ENCODE measurements at places on chromosomes 2 and 18.

DNA sequence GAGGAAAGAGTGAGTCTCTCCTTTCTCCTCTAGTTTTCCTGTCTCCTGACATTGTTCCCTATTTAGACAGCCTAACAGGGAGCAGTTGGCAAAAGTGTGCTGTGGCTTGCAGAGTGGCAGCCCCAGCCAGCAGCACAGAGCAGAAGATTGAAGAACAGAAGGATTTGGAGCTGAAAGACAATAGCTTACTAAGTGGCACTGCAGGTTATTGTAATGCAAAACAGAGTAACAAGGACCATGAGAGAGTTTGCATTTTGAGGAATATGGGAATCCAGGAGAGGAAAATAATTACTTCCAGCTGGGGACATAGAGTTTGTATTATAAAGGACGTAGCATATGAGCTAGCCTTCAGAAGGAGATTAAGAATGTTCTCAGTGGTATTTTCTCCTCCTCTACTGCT is 342.4 kb downstream of the AKAIN1 start:
- DNase-seq, result no peak

DNA sequence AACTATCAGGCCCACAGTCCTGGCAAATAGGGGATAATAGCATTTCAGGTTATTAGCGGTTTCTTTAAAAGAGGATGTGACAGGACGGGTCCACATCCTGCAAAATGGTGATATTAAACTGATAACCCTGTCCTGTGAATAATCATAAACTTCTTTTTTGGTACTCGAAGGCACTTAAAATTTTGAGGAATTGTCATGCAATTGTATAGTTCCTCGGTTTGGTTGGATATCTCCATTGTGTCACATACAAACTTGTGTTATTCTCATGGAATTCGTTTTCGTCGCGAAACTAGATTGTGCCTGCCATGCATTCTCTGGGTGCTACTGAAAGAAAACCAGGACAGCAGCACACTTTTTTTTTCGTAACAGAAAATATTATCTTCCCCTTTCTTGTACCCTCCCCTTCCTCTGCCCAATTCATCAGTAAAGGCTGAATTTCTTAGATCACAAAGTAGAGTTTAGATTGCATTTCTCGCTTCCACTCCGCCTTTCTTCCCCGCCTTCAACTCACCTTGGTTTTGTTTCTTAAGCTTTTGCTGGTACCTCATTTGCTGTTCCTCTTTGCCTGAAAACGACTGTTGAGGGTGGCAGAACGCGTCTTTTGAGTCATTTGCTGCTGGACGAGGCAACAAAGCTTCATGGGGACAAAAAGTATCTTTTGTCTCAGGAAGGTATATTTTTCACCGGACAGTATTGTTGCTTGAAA is 1.3 kb downstream of the CERS6 start:
- no peak for DNase-seq

DNA sequence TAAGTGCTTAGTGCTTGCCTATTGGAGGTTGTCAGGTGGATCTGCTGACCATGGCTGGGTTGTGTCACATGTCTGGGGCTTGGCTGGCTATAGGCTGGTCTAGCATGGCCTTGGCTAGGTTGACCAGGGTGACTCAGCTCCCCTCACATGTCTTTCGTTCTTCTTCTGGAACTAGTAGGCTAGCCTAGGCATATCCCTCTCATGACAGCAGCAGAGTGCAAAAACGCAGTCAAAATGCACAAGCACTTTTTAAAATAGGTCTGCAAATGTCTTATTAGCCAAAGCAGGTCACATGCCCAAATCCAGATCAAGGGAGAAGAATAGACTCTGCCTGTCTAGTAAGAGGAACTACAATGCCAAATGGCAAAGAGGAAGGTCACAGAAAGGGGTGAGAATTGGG is 179.7 kb upstream of the ACVR2A start:
- DNase-seq, result no peak

- DNase-seq, result no peak
Measured at GRCh38 chr2:197197895-197198311, 112.7 kb downstream of the ANKRD44 start.

DNA sequence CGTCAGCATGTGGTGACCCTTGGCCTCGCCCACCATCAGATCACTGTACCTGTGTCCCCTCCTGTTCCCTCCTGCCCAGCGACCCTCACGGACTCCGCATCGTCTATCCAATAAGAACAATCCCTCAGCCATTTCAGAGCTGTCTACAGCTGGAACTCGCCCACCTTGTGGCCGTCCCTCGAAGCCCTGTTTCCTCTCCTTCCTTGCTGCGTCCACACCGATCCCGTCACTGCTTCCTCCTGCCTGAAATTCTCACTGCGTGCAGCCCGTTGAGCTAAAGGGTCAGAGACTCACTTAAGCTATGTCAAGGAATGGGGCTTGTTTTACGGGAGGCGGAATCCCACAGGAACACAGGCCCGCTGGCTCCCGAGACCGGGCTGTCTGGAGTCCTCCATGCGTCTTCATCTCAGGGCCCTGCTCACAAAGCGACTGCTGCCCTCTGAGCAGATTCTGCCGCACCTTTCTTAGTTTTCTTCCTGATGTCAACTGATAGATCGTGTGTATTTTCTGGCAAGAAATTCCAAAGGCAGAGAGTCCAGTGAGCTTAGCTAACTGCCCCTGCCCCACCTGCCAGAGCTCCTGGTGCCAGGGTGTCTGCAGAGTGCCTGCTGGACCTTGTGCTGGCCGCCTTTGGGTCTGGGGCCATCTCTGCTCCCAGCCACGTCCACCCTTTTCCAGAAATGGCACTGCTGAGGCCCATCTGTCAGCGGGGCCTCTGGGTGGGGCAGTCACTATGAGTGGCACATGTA is 35.3 kb downstream of the KLHL29 start:
- DNase-seq, result no peak

DNA sequence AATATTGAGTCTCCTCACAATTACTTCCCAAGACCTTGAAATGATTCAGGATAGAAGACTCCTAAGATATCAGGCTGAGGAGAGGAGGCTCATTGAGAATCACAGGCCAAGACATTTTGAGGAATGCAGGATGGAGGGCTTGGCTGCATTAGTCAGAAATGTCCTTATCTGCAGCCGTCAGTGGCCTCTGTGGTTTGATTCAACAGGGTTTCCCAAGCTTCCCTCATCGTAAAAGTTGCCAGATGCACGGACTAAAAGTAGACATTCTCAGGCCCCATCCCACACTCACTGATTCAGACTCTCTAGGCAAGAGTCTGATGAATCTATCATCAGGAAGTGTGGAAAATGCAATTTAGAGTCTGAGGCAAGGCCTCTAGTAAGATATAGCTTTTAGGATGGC is 34.0 kb upstream of the TMEM178A start:
- DNase-seq, result no peak

DNA sequence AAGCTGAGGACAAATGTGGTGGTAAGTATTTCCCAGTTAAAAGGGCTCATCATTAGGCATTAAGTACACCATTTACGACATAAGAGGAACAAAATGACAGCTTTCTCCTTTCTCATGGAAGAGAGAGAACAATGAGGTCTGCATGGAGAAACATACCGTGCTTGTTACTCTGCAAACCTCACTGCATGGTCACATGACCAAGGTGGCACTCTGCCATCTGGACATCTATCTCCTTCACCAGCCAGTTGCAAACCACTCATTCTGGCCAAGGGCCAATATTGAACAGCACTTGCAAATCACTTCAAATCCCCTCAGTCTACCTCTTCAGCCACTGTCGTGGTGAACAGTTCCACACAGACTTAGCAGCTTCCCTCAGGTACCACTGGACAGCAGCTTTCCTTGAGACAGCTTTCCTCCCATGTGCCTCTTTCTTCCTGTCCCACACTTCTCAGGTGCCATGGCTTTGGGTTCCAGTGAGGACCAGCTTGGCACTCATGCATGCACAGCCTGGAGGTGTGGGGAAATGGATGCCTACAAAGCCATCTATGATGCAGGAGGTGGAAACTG is 29.5 kb upstream of the DPP4 start:
- no peak for DNase-seq

- DNase-seq, result no peak
Measured at GRCh38 chr2:38654528-38655381, 11.2 kb upstream of the GALM start.

DNA sequence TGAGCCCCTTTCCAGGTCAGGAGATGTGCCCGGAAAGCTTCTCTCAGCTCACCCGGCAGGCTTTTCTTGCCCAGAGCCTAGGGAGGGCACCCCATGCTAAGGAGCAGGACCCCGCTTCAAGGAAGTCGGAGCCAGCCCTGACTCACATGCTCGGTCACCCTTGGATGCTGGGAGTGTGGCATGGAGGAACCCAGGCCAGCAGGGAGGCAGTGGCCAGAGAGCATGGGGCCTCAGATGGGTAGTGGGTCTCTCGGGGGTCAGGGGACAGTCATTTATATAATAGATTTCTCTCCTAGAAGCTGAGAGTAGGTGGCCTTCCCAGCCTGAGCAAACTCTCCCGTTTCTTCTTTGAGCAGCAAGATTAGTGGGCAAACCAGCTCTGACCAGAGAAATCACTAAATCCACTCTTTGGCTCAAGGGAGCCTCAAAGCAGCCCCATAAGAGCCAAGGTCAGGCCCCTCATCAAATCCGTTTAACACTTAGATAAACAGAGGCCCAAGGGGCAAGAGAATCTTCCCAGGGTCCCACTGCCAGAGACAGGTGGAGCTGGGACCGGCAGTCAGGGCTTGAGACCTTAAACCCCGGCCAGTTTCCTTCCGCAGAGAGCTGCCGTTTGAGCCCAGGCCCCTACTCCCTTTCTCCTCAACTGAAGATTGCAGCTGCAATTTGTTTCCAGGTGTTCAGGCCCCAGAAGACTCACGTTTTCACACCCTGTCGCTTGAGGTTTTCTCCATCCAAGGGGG is 113.1 kb downstream of the CYP26B1 start:
- DNase-seq, result no peak

- no peak for DNase-seq
Measured at GRCh38 chr18:61546590-61546989, 213.4 kb downstream of the CDH20 start.

DNA sequence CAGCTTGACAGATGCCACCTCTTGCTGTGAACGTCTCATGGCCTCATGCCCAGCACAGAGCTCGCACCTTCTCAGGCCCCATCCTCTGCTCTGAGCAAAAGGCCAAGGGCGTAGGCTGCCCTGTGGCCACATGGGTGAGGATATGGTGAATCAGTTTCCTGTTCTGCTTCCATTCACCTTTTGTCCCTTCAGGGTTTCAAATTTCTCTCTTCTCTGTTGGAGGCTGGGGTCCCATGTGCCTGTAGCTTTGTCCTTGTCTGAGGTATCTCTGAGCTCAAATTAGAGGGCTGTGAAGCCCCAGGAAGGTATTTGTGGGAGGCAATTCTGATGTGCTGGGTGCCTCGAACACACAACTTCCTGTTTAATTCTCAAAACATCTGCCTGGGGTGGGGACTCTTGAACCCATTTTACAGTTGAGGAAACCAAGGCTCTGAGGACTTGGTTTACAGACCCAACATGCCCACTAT is 29.0 kb downstream of the ZAP70 start:
- DNase-seq, result peak; percentile 52

DNA sequence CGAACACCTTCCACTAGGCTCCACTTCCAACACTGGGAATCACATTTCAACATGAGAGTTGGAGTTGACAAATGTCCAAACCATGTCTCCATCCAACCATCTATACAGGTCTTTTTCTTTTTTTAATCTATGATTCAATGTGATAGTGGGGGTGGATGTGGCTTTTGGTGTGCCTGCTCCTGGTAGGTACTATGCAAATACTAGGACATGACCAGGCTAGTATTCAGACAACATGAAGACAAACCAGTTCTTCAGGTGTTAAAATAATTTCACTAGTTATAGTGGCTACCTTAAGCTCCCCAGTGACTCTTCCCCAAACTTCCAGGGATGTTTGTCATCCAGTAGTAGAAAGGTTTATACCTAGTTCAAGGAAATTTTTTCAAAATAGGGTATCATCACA is 387.5 kb downstream of the CDH2 start:
- DNase-seq, result no peak

DNA sequence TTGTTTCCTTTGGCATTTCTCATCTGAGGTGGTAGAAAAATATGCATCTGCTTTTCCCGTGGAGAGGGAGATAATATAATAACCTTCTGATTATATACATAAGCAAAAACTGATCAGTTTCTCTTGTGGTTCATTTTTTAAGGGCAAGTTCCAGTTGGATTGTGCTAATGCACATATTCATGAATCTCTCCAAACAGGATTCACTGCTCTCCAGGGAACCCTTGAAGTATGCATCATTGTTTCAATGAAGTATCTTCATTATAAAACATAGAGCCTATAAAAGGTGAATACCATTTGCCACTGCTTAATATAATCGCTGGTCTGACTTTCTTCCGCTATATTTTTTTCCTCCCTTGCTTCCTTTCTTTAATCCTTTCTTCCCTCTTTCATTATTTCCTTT is 384.7 kb downstream of the FIGN start:
- DNase-seq, result no peak

- no peak for DNase-seq
Measured at GRCh38 chr2:100451092-100451491, 19.2 kb upstream of the NMS start.

- no peak for DNase-seq
Measured at GRCh38 chr18:9135081-9135911, 1.3 kb upstream of the ANKRD12 start.

- no peak for DNase-seq
Measured at GRCh38 chr2:71181316-71181715, 45.6 kb downstream of the PAIP2B start.

- DNase-seq, result no peak
Measured at GRCh38 chr2:99354070-99354469, 16.9 kb downstream of the EIF5B start.

GRCh38 chr2:215556979-215557378 is 121.1 kb upstream of the FN1 start:
- no peak for DNase-seq

DNA sequence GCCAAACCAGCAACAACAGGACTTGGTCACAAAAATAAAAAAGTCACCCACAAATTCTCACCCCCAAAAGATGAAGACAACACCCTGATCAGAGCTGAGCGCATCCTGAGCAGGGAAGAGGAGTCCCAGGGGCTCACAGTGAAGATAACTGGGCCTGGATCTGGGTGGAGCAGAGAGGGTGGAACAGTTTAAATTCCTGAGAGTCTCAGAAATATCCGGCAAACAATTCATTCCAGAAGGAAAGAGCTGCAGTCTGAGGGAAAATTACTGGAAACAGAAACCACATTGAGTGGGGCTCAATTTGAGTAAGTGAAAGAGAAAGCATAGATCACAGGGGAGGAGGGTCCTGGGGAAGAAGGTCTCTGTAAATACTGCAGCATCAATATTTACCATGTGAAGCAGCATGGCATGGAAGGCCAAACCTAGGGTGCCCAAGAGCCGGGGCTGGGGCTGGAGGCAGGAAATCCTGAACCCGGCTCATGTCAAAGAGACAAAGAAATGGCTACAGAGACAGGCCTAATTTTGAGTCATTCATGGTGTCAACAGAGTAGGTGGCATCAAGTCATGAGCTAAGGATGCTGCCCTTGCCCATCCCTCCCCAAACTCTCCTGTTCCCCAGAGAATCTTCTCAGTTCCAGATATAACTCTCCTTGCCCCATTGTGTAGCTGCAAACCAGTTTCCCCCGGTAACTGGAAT is 61.4 kb upstream of the ZBTB7C start:
- DNase-seq, result no peak

DNA sequence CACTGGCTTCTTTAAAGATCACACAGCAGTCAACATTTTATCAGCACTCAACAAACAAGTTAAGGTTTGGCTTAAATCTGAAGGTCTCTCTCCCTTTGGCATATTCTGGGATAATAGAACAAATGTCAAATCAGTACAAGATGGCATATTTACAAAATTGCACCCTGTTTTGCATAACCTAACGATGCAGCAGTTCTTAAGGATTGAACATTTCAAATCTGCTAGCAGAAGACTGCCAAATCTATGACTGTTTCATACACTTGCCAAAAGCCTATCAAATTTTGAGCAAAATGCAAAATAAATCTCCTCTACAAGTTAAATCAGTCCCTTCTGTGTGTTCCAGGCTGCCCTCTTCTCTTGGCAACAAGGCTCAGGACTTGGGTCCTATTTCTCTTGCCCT is 73.6 kb downstream of the DPP4 start:
- DNase-seq, result no peak
